ENCODE measurements at places on chromosomes 1 and 21.

- DNase-seq, result no peak
Observed at GRCh38 chr1:24248859-24249258, 61.8 kb upstream of the IFNLR1 start.

DNA sequence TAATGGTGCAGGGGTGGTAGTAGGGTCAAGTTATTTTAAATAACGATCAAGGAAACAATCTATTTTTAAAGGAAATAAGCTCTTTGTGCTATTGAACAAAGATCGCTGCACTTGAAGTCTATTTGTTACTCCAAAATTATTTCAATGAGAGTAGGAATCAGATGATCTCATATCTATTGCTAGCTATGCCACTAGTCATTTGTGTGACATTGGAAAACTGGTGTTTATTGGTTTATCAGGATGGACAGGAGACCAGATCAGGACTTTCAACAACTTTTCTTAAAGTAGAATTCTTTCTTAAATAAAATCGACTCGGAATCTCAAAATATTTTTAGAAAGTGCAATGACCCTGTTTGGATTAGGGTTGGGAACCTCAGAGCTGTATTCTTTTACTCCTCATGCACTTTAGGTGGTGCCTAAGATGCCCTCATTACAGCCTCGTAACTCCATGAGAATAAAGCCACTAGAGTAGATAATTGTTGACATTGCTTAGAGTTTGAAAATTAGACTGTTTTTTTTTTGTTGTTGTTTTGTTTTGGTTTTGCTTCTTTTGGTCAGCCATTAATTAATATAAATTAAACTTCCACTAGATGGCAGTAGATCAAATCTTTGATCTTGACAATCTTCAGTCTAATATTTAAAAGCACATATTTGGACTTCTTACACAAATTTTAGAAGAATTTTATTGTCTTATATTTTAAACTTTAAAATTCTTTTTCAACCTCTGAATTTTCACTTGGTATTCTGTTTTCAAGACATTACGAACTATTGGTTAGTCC is 352.4 kb downstream of the USP25 start:
- no peak for DNase-seq

DNA sequence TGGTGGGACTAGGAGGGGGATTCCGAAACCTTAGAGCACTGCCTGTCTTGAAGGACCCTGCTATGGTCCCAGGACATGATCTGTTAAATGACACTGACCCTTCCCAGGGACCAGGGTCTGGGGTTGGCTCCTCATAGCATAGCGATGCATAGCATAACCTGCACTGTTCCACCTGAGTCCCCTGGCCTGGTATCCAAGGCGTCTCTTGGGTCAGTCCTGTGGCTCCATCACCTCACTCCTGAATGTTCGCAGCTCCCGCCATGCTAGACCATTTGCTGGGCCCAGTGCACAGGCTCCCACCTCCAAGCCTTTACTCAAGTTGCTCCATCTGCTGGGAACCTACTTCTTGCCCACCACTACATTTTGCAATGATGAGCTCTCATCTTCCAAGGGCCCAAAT is 39.0 kb upstream of the MAGOH start:
- no peak for DNase-seq

DNA sequence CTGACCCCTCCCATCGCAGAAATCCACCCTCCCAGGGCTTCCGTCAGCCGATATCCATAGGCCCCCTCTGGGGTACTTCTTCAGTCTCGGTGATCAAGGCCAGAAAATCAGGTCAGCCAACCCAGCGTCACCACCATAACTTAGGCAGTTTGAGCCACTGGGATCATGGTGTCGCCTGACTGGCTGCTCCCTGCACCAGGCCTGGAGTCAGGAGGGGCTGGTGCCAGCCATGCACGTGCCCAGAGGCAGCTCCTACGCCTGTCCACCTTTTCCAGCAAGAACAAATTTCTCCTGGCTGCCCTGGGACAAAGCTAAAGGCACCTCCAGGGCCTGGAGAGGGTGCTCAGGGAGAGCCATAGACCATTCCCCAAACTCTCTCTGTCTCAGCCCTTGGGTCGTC is 4.8 kb upstream of the CTRC start:
- DNase-seq, result no peak

- DNase-seq, result no peak
Observed at GRCh38 chr1:80250573-80251168, 1244.1 kb upstream of the ADGRL4 start.

- no peak for DNase-seq
Observed at GRCh38 chr1:231663211-231663792, 36.7 kb downstream of the DISC1 start.

GRCh38 chr1:30420519-30421050 is 302.8 kb downstream of the MATN1 start:
- no peak for DNase-seq

DNA sequence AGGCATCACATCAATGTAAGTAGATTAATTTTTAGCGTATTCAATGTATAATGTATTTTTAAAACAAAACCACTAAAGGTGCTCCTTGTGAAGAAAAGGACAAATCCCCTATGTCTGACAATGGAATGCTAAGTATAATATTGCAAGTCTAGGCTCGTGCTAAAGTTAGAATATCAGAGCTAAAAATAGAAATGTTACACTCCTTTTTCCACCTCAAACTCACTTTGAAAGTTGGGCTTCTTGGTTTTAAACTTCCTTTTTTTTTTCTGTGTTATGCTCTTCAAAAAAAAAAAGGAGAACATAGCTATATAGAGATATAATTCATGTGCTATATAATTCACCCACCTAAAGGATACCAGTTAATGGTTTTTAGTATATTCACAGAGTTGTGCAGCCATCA is 3.6 kb upstream of the SERBP1 start:
- no peak for DNase-seq

- no peak for DNase-seq
Observed at GRCh38 chr1:231925864-231926263, 299.3 kb downstream of the DISC1 start.

- no peak for DNase-seq
Observed at GRCh38 chr1:29456685-29457435, 220.5 kb downstream of the PTPRU start.

DNA sequence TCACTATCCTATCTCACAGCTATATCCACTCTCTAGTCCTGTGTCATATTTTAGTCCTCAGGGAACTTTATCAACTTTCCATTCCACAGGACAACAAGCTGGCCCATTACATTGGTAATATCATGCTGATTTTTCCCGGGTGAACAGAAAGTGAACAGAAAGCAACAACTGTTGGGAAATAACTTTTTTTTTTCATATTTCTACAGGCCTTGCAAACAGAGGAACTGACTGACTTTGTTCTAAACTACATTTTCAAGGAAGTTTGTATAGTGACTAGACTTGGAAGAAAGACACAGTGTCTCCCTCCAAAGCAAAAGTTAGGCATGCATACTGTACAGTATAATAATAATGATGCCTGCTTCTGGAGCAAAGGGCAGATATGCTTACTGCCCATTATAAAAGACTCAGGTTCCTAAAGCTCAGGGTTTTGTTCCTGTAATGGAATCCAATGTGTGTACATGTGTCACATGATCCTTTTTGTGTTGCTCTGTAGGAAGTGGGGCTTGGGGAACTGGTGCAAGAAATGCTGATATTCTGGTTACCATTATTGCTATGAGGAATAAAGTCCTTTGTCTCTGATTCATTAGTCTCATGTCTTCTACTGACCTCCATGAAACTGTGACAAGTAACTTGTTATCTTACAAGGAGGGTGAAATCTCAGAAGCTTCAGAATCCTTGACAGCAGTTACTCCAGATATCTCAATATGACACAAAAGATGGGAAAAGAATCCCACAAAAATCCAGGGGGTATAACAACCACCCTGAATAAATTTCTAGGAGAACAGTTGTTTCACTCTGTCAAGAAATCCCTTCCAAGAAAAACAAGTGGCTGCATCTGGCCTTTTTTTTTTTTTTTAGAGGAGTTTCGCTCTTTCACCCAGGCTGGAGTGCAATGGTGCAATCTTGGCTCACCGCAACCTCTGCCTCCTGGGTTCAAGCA is 17.7 kb upstream of the NTPCR start:
- DNase-seq, result no peak

DNA sequence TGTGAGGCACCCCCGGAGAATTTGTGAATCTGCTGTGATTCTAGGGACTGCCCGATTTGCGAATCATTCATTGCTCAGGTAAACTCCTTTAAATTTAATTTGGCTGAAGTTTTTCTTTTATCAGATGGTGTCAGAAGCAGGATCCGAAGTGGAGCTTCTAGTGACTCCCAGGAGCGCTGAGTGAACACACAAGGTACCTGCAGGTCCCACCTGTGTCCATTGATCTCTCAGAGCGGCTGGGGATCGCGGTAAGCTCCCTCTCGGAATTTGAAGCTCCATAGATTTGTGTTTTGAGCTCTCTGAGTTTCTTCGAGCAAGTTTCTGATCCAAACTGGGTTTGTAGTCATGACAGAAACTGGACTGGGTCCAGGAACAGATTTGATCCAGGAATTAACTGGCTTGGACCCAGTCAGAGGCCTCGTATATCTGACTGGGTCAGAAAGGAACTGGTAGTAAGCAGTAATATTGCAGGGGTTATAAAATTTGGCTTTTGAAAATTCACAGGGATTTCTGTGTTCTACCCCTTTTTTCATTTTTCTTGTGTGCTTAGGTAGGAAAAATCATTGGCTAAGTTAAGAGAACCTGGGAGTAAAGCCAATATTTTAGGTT is 56.2 kb upstream of the EDEM3 start:
- DNase-seq, result no peak

DNA sequence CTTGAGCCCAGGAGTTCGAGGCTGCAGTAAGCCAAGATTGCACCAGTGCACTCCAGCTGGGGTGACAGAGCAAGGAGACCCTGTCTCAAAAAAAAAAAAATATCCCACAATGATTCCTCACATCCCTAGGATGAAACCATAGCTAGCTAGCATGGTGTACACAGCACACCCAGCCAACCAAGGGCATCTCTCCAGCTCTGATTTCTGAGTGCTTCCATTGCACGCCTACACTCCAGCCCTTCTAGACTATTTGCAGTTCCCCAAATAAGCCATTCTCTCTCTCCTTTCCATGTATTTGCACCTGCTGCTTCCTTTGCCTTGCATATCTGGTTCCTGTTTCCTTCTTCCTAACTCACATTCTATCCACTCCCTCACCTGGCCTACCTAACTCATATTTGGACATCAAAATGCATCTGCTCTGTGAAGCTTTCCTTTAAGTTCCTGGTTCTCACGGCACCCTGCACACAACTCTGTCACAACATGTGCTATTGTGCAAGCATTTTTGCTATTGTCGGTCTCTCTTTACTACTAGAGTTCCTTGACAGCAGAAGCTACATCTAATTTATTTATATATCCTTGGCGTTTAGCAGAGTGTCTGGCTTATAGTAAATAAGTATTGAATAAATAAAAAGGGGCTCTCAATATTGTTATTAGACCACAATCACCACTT is 2.4 kb upstream of the ELAPOR1 start:
- no peak for DNase-seq

DNA sequence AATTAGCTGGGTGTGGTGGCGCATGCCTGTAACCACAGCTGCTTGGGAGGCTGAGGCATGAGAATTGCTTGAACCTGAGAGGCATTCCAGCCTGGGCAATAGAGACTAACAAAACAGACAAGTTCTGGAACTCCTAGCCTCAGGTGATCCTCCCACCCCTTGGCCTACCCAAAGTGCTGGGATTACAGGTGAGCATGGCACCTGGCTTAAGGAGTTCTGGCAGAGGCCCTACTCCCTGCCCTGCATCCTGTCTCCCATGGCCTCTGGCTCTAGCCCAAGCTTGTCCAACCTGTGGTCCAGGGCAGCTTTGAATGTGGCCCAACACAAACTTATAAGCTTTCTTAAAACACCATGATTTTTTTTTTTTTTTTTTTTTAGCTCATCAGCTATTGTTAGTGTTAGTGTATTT is 20.4 kb downstream of the TOMM20 start:
- DNase-seq, result no peak

DNA sequence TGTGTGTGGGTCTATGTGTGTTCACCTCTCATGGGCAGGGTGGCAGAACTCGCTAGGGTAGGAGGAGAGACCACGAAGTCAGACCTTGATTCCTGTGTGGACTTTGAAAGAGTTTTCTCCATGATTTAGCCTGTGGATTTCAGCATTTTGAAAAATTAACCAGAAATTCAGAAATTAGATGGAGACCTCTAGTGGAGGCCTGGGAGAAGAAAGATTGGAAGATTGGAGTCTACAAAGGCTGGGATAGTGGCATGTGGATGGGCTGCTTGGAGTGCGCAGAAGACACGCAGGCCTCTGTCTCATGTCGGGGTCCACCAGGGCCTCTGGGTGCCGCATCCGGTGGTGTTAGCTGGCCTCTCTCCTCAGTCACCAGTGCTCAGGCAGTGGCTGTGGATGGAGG is 18.9 kb upstream of the IGSF5 start:
- no peak for DNase-seq

DNA sequence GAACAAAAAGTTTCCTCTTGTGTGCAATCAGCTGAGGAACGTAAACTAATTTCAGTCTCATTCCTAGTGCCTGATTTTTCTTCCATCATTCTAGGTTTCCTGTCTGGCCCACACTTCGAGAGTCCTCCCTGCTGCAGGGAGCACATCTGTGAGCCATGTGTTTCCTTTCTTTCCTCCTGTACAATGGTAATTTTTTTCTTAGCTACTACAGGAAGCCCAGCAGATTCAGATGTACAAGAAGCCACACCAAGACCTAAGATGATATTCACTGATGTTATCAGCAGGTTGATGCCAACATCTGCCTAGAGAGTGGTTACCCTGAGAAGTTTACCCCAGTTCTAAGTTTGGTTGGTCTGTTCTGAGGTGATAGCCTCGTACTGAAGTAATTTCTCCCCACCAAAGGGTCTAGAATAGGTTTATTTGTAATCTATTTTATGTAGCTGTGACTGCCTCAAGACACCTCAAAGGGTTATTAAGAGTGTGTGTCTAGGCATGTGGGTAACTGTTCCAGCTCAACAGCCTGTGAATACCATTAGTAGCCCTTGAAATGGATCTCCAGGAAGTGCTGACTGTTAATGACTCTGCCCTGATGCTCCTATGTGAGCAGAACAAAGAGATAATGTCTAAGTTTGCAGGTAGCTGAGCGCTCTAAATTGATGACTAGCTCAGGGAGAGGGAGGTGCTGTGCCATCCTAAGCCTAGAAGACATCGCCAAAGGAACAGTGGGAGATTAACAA is 31.7 kb upstream of the CLDN14 start:
- DNase-seq, result no peak

GRCh38 chr1:47579809-47580208 is 142.0 kb downstream of the FOXD2 start:
- no peak for DNase-seq

DNA sequence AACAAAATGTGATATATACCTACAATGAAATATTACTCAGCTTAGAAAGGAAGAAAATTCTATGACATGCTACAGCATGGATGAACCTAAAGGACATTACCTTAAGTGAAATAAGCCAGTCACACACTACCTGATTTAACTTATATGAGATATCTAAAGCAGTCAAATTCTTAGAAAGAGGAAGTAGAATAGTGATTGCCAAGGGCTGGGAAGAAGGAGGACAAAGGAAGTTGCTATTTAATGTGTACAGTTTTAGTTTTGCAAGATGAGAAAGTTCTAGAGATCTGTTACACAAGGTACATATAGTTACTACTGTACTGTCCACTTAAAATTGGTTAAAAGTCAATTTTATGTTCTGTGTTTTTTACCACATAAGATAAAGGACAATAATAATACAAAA is 87.5 kb upstream of the KCTD3 start:
- DNase-seq, result no peak

Measured in stimulated activated CD8-positive, alpha-beta memory T cell treated with anti-CD3 and anti-CD28 coated beads, Interleukin-15, amount 100 ng/mL, for 48 hours (primary cell).